ENCODE measurements at places on chromosomes 3 and 15.

DNA sequence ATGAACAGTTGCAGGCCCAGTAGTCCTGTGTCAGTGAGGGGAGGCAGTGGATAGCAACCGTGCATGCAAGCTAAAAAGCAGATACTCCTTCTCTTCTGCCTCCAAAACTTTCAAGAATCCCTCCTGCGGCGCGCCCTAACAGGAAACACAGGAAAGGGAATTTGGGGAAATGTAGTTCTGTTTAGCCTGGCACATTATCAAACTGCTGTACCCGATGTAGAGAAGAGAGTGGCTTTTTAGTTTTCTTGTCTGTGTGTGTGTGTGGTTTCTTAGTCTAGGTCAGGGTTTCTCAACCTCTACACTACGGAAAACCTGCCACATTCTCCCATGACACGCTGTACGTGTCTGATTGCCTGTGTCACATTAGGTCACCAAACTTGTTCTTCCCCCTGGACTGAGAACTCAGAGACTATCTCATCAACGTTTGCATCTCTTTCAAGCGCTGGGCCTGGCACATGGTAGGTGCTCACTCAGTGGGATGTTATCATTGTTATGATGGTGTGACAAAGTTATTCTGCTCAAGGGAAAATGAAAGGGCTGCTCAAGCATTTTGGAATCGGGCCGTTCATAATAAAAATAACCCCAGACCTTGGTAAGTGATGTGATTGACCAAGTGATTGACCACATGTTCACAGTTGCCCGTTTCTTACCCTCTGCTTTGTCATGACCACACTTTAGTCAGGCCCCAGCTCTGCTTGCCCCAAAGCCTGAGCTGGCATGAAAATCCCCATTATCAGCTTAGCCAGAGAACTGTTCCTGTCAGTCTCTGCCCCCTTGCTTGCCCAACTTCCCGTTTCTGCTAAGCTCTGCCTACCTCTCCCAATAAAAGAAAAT is 33.2 kb downstream of the TM4SF4 start:
- DNase-seq: no peak

DNA sequence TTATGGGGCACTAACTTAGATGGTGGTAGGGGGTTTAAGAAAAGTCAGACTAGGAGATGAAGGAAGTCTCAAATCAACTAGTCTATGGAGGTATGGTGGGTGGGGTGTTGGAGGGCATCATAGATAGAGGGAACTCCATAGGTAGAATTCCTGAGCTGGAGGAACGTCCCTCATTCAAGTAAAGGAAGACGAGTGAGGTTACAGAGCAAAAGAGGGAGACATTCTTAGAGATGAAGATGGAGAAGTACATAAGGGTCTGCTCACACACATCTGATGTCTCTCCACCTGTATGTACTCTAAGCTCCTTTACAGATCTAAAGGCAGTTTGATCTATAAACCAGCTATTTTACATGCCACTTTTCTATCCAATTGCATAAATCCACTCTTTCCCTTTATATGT is 1.4 kb downstream of the PLSCR1 start:
- no peak for DNase-seq

DNA sequence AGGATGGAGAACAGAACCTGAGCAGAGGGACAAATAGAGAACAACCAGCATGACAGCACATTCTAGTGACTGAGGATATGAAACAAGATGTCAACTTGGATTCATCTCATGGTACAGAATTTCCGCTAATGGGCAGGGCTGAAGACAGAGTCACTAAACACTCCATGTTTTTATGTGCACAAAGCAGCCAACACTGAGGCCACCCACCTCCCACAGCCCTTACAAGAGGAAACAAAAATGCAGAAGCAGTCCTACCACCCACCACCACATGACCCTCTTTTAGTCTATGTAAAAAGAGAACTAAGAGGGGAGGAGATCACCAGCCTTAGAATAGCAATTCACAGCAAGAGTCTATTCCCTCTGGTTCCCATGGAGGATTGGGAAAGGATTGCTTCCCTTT is 131.4 kb upstream of the UBE2E2 start:
- DNase-seq: no peak

DNA sequence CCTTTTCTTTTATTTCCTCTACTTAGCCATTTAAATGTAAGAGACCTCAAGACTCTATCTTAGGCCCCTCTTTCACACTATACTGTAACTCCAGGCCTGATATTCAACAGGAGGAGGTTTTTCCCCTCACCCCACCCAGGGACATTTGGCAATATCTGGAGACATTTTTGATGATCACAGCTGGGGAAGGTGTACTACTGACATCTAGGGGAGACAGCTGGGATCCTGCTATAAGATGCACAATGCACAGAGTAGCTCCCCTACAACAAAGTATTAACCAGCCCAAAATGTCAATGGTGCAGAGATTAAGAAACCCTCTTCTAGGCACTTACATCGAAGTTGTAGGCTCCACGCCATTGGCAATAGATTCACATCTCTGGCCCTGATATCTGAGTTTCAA is 517.5 kb upstream of the UBE2E2 start:
- DNase-seq: no peak

DNA sequence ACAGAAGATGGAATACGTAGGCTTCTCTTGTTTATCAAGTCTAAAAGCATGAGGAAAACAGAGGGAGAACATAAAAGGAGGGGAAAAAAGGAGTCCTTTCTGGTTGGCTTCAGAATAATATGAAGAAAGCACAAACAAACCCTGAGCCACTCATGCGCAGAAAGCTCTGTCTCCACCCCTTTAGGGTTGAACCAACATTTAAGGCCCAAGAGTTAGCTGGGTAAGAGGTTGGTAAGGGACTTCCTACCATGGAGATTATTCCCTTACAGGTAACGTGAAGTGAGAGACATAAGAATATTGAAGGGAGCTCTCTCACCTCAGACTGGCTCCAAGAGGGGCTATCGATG is 145.3 kb downstream of the RORA start:
- DNase-seq: no peak

DNA sequence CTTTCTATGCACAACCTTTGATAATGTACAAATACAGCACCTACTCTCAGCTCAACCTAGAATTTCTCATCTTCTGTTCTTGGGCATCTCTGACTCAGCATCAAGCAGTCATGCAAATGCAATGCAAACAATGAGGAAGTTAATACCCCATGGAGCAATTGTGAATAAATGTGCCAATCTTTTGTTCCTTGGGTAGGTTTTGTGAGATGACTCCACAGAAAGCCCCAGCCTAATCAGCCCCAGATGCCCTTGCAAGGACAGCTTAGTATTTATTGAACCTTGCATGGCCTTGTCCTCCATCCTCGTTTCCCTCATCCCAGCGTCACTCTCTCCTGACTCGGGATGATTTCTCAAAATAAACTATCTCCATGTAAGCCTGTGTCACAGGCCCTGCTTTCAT is 494.7 kb upstream of the NECTIN3 start:
- DNase-seq: no peak

DNA sequence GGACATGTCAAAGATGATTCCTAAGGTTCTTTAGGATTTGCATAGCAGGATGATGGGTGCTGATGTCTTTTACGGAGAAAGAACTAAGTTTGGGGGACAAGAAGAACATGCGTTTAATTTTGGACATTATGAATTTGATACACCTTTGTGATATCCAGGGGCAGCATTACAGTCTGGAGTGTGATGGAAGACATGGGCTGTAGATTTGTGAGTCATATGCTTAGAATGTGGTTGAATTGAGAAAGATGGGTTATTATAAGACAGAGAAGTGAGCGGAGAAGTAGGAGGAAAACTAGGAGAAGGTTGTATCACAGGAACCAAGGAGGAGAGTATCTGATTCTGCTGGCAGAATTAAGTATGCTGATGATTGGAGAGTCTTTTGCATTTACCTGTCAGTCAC is 20.6 kb downstream of the NEO1 start:
- no peak for DNase-seq

- DNase-seq: no peak
Measured at GRCh38 chr3:185708392-185708791, 116.5 kb downstream of the IGF2BP2 start.

DNA sequence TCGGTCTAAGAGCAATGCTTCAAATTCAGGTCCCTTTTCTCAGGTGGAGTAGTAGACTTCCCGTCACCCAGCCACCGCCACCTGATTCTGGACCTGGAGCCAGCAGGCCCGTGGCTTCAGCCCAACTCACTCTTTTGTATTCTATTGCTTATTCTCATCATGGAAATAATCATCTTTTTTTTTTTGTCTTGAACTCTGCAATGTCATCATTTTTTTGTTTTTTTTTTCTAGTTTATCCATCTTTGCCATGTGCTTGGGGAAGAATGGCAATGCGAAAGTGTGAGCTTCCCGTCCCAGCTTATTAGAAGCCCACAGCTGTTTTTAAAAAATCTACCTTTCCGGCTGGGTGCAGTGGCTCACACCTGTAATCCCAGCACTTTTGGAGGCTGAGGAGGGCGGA is 51.3 kb upstream of the FSTL1 start:
- DNase-seq: no peak

DNA sequence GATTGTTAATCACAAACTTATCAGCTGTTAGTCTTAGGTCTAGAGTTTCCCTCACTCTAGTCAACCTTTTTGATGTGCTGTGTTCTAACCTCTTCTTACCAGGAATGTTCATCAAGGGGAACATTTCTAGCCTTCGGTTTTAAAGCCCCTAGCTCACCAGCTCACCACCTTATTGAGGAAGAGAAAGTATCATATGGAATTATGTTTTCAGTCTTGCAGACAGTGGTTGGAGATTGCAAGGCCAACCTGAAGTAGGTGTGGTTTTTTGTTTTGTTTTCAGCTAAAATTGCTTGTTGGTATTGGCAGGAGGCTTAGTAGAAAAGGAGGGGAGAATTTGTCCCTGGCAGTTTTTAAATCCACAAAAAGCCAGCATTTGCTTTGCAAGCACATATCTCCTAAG is 48.4 kb upstream of the CCDC80 start:
- DNase-seq: no peak

DNA sequence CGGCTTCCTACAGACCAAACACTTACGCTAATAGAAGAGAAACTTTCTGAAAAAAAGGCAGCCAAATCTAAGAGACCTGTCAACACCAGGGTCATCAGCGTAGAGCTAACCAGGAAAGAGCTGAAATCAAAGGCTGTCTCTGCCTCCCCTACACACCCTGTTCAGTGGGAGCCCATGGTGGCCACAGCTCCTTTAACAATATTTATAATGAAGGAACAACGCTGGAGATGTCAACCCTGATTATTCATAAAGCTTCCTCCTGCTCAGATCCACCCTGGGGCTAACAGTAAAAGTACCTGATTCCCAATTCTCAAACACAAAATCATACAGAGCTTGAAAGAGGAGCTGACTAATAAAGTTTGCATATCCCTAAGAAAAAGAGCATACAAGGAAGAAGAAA is 133.7 kb downstream of the ANXA2 start:
- DNase-seq: no peak

GRCh38 chr3:106004826-106005225 is 136.0 kb upstream of the CBLB start:
- DNase-seq: no peak

- DNase-seq: no peak
Measured at GRCh38 chr15:68997050-68997449, 17.4 kb upstream of the NOX5 start.

- no peak for DNase-seq
Measured at GRCh38 chr15:66023311-66023972, 154.2 kb downstream of the RAB11A start.

DNA sequence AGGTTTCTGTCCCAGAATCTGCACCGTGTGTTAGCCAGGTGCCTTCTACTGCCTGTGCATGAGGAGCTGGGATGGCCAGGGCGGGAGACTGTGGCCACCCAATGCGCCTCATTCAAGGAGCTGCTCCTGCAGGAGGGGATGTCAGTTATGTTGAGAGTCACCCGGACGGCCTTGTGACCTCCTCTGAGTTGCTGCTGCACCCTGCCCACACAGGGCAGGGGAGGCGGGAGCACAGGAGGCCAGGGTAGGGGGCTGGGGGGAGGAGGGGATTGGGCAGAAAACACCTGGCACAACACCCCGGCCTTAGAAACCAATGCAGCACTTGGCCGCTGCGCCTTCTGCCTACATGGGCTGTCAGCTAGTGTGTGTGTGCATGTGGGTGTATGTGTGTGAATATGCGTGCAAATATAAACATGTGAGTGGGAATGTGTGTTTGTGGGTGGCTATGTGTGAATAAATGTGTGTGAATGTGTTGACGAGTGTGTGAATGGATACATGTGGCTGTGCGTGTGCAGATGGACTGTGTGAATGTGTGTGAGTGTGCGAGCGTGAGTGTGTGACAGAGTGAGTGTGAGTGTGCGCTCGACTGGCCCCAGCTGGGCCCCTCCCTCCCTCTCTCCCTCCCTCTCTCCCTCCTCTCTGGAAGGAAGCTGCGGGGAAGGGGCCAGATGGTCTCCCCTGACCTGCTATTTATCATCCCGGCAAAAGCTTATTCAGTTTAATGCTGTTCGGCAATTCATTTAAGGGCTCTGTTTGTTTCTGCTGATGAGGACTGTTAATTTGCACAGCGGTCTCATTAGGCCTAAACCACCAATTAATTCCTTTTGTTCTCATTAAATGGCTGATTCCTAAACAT is 106.9 kb downstream of the TLE3 start:
- DNase-seq: no peak

- DNase-seq: no peak
Measured at GRCh38 chr15:66047321-66048024, 178.2 kb downstream of the RAB11A start.

- no peak for DNase-seq
Measured at GRCh38 chr15:65094294-65094995, 17.9 kb downstream of the KBTBD13 start.

Data from activated gamma-delta T cell (primary cell).